Inflammatory macrophage (primary cell): ENCODE measurements at places on chromosomes 2 and 18.

GRCh38 chr2:202006301-202006700 is 27.4 kb upstream of the FZD7 start:
- peak; percentile 25 for DNase-seq

GRCh38 chr2:70069049-70069448 is 18.2 kb upstream of the PCBP1 start:
- DNase-seq = no peak

- peak; percentile 86 for DNase-seq
Measured at GRCh38 chr2:38806015-38806732, 28.2 kb downstream of the GEMIN6 start.

DNA sequence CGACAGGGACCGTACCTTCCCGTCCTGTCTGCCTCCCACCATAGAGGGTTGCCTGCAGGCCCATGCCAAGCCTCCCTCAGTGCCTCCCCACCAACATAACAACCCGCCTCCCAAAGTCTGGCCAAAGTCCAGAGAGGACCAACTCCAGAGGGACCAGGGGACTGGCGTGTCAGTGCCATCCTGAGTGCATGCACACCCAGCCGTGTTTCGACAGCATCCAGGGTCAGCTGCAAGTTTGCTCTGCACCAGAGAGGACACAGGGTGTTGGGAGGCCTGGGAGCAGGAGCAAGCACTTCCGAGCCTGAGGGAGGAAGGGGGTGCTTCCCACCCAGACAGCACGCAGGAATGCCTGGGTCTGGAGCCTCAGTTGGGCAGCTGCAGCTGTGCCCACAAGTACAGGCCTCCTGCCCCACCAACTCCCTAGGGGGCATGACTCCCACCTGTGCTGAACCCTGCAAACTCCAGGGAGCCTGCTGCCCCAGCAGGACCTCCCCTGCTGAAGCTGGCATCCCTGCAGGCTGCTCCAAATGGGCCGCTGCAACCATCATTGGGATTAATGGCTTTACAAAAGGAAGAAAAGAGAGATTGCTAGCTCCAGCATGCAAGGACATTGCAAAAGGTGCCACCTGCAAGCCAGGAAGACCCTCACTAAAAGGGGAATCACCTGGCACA is 618.1 kb upstream of the FSHR start:
- no peak for DNase-seq

DNA sequence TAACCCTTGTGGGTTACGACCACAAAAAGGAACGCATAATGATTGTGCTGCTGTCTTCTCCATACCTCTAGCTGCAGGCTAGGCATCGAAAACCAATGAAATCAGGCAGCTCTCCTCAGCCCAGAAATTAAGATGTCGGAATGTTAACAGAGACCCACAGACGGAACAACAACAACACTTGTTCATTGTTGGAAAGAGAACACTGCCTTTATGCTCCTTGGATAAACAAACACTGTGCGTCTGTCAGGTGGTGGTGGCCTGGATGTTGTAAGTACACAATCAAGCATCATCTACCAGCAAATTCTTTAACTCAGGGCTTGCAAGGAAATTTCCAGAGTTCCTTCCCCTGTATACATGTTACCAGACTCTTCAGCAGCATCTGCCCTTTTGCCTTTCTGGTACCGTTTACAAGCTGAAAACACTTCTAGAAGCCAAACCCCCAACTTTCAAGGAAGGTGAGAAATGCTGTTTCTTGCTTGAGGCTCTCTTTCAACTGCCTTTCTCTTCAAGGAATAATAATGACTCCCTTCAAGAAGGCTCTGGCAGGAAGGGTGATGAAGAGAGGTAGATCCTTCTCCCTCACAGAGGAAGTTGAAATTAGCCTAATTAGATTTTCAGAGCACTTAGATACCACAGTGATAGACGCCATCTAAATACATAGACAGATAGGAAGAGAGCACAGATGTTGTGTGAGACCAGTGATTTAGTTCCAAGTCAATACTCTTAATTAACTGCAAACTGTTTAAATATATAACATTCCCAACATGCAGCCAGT is 332.7 kb downstream of the ZNF521 start:
- DNase-seq = no peak

- no peak for DNase-seq
Measured at GRCh38 chr2:142140434-142140845, 9.6 kb upstream of the LRP1B start.

- DNase-seq = peak; percentile 66
Measured at GRCh38 chr2:226030788-226031646, 631.5 kb downstream of the NYAP2 start.

DNA sequence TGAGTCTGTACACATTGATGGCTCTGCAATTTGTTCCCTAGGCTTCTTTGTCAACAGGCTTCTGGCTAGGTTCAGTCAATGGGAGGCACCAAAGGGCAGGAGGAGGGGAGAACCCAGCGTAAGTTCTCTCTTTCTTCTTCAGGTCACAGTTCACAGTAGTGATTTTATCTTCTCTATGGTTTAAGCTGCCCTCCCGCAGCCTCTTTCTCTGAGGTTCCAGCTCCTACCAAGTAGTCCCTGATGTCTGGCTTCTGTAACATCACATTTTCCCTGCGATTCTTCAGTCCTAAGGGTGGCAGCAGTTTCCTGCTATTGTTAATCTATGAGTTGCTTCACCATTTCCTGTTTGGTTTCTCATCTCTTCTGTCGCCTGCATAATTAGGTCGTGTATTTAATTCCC is 107.4 kb downstream of the CPO start:
- DNase-seq = peak; percentile 38

DNA sequence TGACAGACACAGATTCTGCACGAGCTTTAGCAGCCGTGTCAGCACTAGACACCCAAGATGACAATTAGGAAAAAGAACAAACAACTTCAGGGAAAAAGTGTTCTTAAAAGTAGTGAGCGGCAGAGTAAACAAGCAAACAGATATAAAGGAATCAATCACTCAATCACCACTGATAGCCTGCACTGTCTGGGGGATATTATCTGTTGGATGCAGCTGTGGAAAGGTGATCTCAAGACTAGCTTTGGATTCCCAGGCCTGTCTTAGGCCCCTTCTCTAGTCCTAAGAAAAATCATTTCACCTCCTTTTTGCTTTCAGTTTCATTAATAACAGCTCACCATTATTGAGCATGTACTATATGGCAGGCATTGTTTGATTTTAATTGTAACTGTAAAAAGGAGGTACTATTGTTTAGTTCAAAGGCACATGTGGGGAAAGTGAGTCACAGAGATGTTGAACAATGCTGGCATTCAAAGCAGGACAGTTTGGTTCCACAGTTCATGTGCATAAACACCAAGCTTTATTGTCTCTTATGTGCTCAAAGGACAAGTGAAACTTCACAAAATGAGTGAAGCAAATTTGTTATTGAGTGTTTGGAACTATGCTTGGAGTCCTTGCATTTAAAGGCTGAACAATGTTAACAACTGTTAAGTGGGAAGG is 147.3 kb upstream of the TCF4 start:
- DNase-seq = no peak

DNA sequence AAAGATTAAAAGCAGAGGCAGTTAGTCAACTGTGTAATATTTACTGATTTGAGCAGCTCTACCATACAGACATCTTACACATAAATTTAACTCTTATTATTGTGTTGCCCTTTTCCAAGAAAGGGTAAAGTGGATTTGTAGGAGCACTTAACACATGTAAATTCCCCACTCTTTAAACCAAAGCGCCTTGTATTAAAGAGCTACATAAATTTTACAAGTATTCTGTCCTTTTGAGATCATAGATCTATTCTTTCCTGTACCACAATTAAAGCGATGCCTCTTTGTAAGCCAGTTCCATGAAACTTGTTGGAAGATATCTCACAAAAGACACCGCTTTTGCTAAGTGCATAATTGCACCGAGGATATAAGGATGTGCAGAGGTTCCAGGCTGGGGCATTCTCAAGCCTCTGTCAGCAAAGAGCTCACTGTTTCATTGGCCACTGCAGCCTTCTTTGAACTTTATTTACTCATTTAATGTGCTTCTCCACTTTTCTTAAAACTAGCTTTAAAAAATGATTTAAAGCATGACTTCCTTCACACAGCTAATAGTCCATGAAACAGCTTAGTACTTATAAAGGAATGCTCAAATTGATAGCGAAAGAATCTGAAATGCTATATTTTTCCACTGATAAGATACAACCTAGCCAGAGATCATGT is 520.0 kb upstream of the TCF4 start:
- DNase-seq = no peak

DNA sequence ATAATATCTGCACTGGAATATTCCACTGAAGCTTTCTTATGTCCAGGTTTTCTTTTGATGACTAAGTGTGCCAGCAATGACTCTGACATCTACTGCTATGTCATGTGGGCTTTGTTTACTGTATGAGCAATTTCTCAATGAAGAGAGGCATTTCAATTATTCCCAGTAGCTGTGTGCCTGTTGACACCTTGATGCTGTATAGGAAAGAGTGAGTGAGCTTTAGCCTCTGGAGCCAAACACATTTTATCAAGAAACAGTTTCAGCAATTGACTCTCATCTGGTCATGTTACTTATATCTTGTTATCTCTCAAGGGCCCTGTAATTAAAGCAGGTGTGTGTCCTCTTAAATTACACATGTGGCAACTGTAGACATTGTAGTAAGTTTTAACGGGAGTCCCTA is 493.2 kb upstream of the FANCL start:
- no peak for DNase-seq

DNA sequence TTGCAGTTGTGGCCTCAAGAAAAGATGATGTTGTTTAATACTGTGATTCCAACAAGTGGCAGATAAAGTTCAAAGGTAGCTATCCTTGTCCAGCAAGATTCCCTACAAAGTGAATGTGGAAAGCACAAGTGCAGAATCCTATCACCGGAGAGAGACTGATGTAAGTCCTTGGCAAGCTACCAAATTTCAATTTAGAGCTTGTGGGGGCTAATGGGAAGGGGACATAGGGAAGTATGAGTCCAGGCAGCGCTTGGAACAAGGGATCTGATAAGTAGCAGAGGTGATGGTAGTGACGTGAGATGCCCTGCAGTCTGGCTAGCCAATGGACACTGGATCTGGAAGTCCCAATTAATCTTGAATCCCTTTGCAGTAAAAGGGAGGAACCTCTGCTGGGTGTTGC is 165.2 kb upstream of the DTNA start:
- no peak for DNase-seq

DNA sequence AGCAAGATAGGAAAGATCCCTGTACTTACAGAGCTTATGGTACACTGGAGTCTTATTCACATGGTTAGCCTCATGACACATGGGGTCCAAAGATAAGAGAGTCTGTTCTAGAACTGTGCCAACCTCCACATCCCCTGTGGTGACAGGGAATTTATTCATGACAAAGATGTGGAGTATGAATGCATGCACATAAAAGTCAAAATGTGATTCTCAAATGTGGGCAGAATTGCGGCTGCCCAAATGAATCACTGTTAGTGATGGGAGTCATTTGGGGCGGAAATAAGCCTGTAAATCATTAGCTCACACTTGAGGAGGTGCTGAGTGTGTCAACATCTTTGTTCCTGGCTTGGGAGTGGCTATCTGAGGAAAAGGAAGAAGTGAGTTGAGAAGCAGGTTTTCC is 560.6 kb downstream of the SLC4A3 start:
- no peak for DNase-seq

DNA sequence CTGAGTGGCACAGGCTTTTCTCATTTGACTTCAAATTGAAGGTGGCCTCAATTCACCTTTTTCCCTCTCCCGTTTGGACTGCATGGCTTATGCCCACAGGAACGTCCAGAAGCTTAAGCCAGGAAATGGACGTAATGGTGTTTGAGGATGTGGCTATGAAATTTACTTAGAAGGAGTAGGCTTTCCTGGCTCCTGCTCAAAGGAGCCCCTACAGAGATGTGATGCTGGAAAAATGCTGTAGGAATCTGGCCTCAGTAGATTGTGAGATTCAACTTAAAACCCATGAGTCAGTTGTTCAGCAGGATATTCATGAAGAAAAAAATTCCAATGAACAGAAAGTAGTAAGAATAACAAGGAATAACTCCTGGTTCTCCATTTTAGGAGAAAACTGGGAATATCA is 129.0 kb downstream of the ICOS start:
- DNase-seq = no peak

DNA sequence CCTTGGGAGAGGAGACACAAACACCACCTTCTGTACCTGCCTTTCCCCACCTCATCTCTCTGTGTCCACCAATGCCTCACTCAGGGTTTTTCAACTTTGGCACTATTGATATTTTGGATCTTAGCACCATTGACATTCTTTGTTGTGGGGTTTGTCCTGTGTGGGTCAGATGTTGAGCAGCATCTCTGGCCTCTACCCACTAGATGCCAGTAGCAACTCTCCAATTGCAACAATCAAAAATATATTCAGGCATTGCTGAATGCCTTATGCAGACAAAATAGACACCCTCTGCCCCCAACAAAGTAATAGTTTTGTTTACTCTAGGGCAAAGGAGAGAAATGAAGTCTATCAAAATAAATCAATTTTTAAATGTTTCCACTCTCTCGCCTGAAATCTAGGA is 1384.3 kb upstream of the NXPH2 start:
- DNase-seq = no peak

GRCh38 chr2:236856848-236857235 is 228.8 kb upstream of the COPS8 start:
- DNase-seq = no peak

- no peak for DNase-seq
Measured at GRCh38 chr2:133835821-133836619, 267.8 kb upstream of the NCKAP5 start.

DNA sequence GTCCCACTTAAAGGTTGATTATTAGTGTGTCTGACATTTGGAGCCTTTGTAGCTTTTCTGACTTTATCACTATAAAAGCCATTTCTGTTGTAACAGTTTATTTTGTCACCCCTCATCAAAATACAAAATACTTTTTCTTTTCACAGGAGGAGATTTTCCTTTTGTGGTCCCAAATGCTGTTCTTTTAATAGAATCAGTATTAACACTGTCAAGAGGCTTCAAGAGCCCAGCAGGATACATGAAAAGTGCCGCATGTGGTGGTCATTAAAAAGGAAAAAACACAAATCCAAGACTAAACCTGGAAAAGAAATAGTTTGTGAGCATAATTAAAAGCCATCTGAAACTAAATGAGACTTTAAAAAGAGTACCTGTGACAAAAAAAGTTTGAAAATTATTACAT is 515.7 kb downstream of the DCDC2C start:
- DNase-seq = no peak

DNA sequence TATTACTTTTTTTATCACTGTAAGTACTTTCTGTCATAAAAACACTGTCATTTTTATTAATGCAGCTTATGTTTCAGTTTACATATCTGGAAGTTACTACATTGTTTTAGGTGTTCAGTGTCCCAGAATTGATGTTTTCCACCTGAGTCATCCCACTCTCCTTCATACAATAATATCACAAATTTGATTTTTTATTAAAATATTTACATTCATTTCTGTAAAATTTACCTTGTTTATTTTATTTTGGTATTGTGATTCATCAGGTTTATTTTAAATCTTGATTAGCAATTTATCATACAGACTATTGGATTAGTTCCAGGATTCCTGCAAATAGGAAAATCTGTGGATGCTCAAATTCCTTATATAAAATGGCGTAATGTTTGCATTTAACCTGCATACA is 1662.9 kb downstream of the SUCLG1 start:
- no peak for DNase-seq

- no peak for DNase-seq
Measured at GRCh38 chr18:27546991-27547390, 361.9 kb upstream of the CHST9 start.
